ENCODE measurements at places on chromosomes 7 and 10.

DNA sequence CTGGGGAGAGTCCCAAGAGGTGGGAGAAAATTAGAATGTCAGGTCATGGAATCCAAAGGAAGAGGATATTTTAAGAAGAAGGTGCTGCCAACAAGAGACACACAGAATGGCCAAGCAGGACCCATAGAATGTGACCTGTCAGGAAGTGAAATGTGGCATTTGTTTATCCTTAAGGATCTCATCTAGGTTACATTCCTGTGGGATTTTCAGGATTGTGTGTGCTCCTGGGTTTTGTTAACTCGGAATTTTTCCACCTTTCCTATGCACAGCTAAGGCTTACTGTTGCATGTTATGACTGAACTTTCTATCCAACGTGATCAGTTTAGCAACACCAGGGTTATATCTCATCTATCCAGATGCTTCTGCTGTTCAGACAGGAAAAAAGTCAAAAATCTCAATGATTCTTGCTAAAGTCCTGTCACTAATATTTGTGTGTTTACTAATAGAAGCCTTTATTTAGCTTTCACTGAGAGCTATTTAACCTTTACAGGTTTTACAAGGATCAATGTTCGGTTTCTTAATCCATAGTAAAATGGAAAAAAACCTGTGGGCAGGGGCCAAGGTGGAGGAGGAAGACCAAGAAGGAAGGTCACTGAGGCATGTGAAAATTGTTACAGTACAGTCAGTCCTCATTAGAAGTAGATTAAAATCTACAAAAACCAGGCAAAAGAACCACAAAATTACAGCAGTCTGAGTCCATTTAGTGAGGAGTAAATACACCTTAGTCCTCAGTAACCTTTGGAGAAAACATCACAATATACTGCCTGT lies 437.8 kb upstream of the NPVF start:
- no peak for DNase-seq

- DNase-seq, result no peak
These were observed 14.9 kb downstream of the HOXA1 start for GRCh38 chr7:27080844-27081436.

DNA sequence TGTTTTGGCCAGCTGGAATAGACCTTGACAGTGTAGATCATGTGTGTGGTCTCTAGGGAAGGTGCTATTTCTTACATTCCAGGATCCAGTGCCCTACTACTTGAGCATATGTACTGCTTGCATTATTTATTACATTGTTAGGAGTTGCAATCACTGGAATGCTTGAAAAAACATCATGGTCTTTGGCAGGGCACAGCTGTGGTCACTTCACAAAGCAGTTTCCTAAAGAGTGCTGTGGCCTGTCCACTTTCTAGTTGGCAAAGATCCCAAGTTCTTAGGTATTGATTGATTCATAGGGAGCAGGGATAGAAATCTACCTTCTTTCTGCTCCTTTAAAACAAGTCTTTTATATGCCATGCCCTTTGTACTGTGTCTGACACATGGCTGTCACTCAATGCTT lies 4.6 kb downstream of the C7orf25 start:
- DNase-seq, result no peak

GRCh38 chr7:45718464-45719330 lies 144.5 kb downstream of the ADCY1 start:
- no peak for DNase-seq

GRCh38 chr10:129388435-129388834 lies 78.6 kb upstream of the MGMT start:
- no peak for DNase-seq

DNA sequence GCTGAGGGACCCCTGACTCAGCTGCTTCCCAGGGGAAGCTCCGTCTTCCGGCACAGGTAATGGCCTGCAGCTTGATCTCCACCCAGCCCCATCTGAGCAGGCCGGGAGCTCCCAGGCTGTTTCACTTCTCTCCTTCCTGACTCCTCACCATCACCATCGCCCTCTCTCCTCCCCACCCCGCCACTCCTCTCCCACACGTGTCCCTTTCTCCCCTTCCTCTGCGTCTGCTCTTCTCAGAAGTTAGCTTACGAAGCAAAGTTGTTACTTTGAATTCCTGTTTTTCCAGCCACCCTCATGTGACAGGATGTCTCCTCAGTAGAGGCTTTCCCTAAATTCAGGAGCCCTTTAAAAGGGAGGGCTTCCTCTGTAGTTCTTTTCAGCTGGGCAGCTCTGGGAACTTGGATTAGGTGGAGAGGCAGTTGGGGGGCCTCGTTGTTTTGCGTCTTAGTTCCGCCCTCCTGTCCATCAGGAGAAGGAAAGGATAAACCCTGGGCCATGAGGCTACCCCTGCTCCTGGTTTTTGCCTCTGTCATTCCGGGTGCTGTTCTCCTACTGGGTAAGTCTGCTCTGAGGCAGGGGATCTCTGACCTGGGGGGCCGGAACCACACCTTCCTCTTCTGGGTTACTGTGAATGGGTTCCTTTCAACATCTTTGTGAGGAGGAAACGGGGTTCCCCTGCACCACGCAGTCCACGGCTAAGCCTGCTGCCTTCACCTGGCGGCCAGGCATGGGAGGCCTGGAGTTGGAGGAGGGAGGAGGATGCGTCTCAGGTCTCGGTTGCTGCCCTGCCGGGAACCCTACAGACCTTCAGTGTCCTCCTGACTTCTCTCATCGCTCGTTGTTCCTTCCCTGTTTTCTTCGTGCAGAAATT lies at the start of gene MRC1:
MRC1 (plus strand) TSS at position 378 of the 871 bp plus-strand sequence; CDS start at position 496, 118 bp downstream.
- DNase-seq, result no peak

DNA sequence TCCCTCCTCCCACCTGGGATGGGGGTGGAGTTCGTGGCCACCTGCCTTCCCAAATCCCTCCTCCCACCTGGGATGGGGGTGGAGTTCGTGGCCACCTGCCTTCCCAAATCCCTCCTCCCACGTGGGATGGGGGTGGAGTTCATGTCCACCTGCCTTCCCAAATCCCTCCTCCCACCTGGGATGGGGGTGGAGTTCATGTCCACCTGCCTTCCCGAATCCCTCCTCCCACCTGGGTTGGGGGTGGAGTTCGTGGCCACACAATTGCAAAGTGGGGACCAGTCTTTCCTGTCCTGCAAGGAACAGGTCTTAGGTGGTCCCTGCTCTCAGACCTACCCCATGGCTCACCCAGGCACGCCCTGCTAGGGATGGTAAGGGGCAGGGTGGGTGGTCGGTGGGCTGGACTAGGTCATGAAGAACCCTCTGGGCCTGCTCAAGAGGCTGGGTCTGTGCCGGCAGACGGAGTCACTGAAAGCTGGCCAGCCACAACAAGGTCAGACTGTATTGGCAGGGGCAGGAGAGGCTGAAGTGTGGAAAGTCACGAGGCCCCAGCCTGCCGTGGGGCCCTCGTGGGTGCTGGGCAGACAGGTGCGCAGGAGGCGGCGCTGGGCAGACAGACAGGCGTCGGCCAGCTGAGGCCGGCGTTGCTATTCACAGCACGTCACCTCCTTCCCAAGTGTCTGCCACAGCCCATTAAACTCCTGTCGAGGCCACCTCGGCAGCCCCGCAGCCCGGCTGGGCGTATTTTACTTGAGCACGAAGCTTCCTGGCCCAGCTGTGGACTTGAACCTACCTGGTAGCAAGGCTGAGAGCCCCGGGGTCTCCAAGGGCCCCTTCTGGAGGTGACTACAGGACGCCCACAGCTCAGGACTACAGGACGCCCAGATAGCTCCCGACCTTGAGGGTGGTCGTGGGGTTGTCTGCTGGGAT lies 4.1 kb downstream of the KNDC1 start:
- no peak for DNase-seq

Measured in neural crest cell (in vitro differentiated cells).